Fibroblast of skin of right quadriceps (primary cell): ENCODE measurements at places on chromosomes 16 and 17.
A peak's percentile ranks its signal among the peaks of the same experiment; 100 is the strongest.

DNA sequence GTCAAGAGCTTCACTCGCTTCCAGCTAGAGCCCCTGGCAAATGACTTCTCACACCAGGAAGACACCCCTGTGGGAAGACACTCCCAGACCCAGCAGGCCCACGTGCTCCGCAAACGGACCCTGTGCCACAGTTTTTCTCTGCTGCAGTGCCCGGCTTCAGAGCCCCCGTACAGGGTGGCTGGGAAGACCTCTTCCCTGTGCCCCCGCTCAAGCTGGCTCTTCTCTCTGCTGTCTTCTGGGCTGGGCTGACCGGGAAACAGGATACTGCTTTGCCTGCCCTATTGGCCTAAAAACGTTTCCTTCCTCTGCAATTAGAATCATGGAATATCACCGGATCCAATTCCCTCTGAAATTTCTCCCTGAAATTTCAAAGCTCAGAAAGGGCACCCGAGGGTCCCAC lies 63.7 kb upstream of the CRHR1 start:
- no peak for DNase-seq

DNA sequence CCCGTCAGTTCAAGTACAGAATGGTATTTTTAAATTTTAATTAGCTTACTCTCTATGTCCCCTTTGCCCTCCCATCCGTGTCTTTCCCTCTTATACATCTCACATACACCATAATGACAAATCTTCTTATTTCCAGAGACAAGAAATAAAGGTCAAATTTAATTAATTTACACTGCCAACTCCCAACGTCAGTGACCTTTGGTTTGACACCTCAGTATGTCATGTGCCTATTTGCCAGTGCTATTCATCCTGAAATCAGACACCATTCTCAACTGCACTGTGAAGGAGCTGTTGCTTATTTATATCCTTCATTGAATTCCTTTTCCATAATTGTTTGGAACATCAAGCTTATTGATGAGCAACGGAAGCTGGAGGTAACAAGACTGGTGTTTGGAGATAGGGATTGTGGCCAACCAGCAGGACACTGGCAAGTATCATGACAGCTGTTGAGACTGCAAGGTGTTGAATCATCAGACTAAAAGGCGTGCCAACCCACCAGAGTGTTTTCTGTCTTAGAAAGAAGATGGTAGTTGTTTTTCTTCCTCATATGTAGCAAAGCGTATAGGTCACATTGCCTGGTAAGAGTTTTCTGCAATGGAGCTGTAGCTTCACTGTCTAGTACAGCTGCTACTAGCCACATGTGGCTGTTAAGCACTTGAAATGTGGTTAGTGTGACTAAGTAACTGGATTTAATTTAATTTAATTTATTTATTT lies 12.5 kb downstream of the CALCOCO2 start:
- DNase-seq, result no peak

DNA sequence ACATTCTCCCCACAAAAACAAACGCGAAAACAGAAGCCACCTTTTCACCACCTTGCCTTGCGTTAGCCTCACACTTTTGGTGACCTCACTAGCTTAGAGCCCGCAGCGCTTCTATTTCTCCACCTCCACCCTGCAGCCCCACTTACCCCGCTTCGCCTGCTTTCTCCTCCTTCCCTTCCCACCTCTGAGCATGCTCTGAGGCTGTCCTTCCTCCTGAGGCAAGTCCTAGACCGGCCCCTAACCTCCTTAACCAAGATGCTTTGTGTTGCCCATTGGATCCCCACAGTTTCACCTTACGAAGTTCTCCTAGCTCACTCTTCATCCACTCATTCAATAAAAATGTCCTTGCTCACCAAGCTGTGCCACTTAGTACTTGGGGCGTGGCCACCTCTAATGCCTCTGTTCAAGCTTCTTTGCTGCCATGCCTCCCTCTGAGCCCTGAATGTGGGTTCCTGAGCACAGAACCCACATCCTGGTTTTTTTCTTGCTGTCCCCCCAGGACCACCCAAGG lies 1.3 kb downstream of the GNGT2 start:
- peak; percentile 15 for DNase-seq

DNA sequence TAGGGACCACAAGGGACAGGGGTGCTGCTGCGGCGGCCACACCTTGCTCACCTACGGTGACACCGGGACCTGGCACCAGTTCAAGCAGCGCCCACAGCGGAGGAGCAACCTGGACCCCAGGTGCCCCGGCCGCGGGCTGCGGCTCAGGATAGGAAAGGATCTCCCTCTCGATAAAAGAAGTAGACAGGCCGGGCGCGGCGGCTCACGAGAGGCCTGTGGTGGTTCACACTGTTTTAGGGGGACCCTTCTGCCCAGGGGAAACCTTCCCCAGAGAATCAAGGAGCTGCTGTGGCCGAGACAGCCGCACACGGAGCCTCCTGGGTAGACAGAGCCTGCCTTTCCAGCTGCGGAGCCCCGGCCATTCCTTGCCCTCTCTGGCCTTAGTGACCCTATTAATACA lies 17.9 kb upstream of the ATP2A3 start:
- no peak for DNase-seq

DNA sequence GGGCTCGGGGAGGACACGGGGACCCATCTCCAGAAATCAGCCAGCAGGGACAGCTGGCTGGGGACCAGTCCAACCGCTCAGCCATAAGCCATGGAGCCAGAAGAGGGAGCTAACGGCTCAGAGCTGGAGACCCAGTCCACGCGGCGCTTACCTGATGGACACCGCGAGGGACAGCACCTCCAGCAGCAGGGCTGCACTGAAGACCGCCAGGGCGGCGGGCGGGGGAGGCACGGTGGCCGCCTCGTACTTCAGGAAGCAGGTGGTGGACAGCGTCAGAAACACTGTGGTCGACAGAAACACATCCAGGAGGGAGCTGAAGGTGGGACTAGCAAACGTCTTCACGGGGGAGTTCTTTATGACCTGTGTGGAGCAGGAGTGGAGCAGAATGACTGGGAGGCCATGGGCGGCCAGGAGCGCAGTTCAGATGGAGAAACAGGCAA lies 102.6 kb upstream of the CREBBP start:
- peak; percentile 63 for DNase-seq

GRCh38 chr16:87593710-87594258 lies 8.5 kb upstream of the JPH3 start:
- DNase-seq, result no peak

DNA sequence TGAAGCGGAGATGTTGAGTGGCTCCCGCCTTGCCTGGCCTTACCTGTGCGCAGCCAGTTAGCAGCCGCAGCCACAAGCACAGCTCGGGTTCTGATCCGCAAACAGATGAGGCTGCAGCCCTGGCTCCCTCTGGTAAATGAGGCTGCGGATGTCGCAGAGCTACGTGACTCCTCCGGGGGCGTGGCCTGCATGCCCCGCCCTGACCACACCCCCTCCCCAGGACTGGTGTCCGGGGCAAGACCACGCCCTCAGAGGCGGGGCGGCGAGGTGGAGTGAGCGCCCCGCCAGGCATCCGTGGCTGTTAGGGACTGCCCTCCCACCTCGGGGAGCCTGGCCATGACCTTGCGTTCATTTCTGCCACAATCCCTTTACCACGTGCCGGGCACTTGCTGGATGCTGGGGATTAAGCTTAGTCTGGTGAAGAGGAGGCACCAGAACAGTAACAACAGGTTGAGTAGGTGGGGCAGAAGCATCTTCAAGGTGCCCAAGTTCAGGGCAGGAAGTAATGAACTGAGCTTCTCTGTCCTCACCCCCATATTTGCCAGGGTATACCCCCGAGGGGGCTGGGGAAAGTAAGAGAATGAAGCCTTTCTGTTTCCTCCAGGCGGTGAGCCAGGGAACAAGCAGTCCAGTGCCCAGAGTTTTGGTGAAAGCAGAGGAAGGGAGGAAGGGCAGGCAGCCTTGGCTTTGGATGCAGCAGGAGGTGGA lies at the start of gene ALDOC:
TSS of gene ALDOC (minus strand) at position 138 of the 708 bp plus-strand sequence. CDS start 1,363 bp downstream, outside the sequence.
- peak; percentile 89 for DNase-seq

GRCh38 chr17:81509207-81509971 lies 3.2 kb downstream of the ACTG1 start:
- DNase-seq, result no peak

DNA sequence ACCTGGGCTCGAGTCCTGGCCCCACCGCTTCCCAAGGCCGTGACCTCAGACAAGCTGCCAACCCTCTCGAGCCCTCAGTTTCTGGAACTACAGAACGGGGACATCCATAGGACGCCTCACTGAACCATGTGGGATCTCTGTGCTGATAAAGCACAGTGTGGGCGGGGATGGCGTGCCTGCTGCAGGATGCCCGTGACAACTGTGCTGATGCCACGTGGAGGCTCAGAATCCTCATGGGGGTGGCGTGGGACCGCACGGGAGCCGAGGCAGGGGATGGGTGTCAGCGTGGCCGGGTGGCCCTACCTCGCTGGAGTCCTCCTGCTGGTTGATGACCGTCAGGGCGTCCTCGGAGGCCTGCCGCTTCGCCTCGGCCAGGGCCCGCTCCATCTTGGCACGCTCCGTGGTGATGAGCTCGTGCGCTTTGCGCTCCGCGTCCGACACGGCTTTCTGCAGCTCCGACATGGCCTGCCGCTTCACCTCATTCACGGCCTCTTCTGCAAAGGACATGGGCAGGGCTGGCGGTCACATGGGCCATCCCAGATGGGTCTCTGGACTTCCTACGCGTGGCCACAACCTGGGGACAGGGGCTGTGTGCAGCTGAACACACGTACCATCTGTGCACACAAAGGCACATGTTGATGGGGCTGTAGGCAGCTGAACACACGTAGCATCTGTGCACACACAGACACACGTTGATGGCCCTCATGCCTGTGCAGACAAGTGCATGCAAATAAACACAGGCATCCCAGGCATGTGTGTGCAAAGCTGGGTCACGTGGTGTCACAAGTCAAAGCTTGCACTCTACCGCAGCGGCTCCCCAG lies 12.7 kb upstream of the PABPN1L start:
- DNase-seq, result no peak

GRCh38 chr16:85759136-85759535 lies 8.2 kb upstream of the C16orf74 start:
- no peak for DNase-seq

GRCh38 chr16:11252482-11252931 lies 3.5 kb downstream of the SOCS1 start:
- no peak for DNase-seq

- DNase-seq, result no peak
Observed at GRCh38 chr17:13961265-13961664, 108.0 kb upstream of the COX10 start.

GRCh38 chr17:73334771-73335513 lies 23.1 kb upstream of the CDC42EP4 start:
- DNase-seq, result no peak

DNA sequence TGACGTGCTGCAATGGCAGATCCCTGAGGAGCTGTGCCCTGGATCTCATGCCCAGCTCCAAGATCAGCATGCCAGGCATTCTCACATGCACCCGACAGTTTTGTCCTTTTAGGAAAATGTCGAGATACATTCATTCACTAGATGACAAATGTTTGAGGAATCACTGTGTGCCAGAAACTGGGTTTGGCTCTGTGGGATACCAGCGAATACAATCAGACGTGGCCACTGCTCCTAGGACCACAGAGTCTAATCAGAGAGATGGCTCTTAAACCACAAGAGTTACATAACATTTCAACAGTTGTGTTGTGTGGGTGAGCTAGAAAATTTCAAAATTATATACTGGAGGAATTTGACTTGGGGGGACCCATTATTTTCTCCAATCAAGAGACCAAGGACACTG lies 579.7 kb downstream of the CDH13 start:
- no peak for DNase-seq

- no peak for DNase-seq
Observed at GRCh38 chr17:3308603-3309002, 10.4 kb upstream of the OR3A1 start.

- no peak for DNase-seq
Observed at GRCh38 chr17:9144502-9145249, 123.4 kb downstream of the NTN1 start.

DNA sequence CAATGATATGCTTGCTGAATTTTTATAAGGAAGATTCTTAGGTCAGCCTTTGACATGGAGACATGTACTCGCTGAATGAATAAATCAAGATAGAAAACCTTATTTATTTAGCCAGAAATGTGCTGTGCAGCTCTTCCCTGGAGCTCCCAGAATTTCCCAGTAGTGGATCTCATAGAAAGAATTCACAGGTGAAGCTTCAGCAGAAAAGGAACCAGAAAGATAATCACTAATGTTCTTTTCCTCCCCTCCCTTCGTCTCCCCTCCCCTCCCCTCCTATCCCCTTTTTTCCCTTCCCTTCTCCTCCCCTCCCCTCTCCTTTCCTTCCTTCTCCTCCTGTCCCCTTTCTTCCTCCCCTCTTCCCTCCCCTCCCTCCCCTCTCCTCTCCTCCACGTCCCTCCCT lies 158.2 kb downstream of the MAP2K6 start:
- DNase-seq, result no peak

DNA sequence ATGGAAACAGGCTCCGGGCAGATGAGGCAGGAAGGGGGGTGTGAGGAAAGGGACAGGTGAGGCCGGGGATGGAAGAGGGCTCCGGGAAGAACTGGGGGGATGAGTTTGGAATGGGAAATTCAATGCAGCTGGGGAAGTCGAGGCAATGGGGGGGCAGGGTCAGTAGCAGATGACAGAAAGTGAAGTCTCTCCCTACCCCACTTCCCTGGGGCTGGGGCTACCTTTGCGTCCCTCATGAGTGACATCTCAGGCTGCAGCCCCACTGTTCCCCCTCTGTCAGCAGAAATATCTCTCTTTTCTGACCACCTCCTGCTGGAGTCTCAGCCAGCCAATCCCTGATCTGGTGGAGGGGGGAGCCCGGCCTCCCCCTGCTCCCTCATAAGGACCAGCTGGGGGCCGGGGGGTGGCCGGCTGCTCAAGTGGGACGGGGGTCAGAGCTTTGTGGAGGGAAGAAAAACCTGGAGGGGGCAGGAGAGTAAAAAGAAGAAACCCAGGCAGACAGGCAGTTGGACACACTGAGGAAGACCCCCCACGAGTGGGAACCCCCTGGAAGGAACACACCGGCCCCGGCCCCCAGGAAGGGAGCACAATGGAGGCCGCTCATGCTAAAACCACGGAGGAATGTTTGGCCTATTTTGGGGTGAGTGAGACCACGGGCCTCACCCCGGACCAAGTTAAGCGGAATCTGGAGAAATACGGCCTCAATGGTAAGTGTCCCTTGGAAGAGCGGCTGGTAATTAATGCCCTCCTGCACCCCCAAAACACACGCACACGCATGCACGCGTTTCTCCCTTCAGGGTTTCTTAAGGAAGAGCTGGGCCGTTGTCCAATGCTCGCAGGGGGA lies at the start of gene ATP2A1:
TSS of gene ATP2A1 (plus strand) at position 406 of the 844 bp plus-strand sequence. CDS start at position 590, 184 bp downstream.
- DNase-seq, result no peak

- peak; percentile 8 for DNase-seq
Observed at GRCh38 chr16:82801361-82801760, 174.6 kb downstream of the CDH13 start.

GRCh38 chr16:65600629-65601028 lies 478.8 kb upstream of the CDH11 start:
- peak; percentile 44 for DNase-seq

GRCh38 chr16:89067677-89068443 lies 25.8 kb upstream of the ACSF3 start:
- no peak for DNase-seq

DNA sequence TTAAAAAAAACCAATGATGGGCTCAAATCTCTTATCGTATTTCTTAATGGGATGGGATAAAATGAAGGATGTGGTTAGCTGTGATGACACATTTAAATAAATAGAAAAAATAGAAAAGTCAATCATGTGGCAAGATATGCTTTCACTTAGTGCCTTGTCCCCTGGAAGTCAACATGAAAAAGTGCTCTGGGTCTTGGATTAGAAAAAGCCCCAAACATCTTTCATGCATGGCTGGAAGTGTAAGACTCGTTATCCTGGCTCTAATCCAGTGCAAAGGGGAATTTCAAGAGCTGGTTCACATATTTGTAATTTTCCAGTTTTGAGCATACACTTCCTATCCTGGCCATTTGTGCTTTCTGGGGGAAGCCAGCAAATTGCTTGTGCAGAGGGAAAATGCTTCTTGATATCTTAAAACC lies 160.9 kb downstream of the MAP2K6 start:
- DNase-seq, result peak; percentile 88
